RWPE2 (cell line): ENCODE measurements at places on chromosomes 3 and 15.

- no peak for DNase-seq
Observed at GRCh38 chr3:127168271-127168670, 24.7 kb upstream of the PRR23E start.

GRCh38 chr3:123546133-123546755 lies 38.6 kb downstream of the HACD2 start:
- no peak for DNase-seq

DNA sequence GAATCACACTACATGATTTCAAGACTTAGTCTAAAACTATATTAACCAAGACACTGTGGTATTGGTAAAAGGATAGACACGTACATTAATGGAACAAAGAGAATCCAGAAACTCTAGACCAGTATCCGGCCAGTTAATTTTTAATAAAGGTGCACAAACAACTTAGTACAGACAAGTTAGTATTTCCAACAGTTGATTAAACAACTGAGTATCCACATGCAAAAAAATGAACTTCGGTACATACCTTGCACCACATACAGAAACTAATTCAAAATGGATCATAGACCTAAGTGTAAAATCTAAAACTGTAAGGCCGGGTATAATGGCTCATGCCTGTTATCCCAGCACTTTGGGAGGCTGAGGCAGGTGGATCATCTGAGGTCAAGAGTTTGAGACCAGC lies 46.6 kb upstream of the DUSP7 start:
- no peak for DNase-seq

DNA sequence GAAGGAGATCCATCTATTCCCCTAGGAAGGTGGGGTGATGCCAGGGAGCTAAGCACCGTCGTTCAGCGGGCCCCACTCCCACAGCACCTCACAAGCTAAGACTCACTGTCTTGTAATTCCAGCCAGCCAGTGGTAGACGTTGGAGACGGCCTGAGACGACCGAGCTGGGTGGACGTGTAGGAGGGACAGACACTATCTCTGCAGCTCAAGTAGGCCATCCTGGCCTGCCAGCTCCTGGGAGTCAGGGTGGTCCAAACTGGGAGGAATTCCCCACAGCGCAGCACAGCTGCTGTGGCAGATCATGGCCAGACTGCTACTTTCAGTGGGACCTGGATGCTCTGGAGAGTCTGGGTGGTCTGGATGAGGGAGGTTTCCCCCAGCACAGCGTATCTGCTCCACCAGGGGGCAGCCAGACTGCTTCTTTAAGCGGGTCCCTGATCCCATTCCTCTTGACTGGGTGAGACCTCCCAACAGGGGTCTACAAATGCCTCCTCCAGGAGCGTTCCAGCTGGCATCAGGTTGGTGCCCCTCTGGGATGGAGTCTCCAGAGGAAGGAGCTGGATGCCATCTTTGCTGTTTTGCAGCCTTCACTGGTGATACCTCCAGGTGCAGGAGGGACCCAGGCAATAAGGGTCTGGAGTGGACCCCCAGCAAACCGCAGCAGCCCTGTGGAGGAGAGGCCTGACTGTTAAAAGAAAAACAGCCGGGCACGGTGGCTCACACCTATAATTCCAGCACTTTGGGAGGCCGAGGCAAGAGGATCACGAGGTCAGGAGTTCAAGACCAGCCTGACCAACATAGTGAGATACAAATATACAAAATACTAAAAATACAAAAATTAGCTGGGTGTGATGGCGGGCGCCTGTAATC lies 27.6 kb downstream of the GNB5 start:
- peak; percentile 60 for DNase-seq

- no peak for DNase-seq
Observed at GRCh38 chr3:107289354-107289753, 87.9 kb upstream of the CCDC54 start.

DNA sequence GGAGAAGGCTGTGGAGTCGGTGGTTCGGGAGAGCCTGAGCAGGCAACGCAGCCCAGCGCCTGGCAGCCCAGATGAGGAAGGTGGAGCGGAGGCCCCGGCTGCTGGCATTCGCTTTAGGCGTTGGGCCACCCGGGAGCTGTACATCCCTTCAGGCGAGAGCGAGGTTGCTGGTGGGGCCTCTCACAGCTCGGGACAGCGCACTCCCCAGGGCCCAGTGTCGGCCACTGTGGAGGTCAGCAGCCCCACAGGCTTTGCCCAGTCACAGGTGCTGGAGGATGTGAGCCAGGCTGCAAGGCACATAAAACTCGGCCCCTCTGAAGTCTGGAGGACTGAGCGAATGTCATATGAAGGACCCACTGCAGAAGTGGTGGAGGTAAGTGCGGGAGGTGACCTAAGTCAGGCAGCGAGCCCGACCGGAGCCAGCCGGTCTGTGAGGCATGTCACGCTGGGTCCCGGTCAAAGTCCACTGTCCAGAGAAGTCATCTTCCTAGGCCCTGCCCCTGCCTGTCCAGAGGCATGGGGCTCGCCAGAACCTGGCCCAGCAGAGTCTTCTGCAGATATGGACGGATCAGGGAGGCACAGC lies 26.7 kb downstream of the SYNM start:
- peak; percentile 72 for DNase-seq

DNA sequence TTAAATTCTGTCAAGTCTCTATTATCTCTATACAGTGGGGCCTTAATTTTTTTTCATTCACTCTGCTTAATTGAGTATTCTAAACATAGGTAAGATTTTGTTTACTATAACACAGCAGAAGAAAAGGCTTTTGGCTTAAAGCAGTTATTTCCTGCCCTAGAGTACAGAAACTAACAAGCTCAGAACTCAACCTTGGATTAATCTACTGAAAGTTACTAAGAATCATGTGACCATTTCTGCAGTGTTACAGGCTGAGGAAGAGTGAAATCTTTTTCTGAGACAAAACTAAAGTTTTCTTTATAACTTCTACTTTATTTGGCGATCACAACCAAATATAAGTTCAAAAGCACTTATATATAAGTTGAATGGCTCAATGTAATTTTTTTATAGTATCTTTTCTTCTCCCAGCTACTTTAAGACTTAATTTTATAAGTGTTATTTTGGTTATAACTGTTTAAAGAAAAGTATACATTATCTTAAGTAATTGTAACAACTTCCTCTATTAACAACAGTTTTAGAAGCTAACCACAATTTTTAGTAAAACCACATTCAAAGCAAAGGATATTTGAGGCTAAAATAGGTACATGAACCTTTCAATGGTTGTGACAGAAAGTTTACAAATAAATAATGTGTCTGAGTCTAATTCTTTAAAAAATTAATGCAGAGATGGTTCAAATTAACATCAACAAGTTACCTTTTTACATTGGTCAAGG lies 240.6 kb upstream of the NAALADL2 start:
- no peak for DNase-seq

- no peak for DNase-seq
Observed at GRCh38 chr15:63425426-63425985, 43.9 kb upstream of the CA12 start.

DNA sequence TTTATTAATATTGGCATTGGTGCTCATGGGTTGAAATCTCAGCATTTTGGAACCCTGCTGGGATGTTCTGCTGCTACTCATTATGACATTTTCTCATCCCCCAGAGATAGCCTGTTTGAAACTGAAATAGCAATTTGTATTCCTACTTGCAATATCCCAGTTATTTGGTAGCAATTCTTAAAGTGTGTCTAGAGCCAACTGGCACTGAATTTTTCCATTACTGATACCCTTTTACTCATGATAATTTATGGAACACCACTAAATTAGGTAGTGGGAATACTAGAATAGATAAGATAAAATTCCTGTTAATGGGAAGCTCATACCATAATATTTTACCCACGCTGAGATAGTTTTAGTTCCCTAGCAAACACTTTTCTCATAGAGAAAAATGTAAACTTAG lies 309.3 kb downstream of the SV2B start:
- DNase-seq: no peak

- no peak for DNase-seq
Observed at GRCh38 chr15:58839485-58839884, 68.4 kb downstream of the MINDY2 start.

DNA sequence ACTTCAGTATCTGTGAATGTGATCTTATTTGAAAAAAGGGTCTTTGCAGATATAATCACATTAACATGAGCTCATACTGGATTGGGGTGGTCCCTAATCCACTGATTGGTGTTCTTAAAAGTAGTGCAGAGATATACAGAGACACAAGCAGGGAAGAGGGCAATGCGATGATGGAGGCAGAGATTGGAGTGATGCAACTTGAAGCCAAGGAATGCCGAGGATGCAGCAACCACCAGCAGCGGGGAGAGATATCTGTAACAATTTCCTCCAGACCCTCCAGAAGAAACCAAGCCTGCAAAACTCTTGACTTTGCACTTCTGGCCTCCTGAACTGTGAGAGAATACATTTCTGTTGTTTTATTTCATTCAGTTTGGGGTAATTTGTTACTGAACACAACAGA lies 171.0 kb upstream of the MBNL1 start:
- DNase-seq: no peak

DNA sequence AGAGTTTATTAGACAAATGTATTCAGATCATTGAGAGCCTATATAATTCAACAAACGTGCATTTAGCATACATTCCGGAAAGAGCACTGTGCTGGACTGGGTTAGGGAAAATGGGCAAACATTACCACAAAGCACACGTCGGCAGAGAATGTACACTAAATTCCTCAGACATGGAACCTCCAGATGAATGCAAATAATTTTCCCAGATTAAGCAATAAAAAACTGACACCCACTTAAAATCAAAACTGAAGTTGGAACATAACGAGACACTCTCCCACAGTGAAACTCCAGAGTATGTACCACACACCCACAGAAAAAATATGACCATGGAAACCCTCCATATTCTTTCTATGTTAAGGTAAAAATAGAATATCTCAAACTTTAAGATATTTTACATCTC lies 4.8 kb downstream of the SECISBP2L start:
- DNase-seq: no peak

DNA sequence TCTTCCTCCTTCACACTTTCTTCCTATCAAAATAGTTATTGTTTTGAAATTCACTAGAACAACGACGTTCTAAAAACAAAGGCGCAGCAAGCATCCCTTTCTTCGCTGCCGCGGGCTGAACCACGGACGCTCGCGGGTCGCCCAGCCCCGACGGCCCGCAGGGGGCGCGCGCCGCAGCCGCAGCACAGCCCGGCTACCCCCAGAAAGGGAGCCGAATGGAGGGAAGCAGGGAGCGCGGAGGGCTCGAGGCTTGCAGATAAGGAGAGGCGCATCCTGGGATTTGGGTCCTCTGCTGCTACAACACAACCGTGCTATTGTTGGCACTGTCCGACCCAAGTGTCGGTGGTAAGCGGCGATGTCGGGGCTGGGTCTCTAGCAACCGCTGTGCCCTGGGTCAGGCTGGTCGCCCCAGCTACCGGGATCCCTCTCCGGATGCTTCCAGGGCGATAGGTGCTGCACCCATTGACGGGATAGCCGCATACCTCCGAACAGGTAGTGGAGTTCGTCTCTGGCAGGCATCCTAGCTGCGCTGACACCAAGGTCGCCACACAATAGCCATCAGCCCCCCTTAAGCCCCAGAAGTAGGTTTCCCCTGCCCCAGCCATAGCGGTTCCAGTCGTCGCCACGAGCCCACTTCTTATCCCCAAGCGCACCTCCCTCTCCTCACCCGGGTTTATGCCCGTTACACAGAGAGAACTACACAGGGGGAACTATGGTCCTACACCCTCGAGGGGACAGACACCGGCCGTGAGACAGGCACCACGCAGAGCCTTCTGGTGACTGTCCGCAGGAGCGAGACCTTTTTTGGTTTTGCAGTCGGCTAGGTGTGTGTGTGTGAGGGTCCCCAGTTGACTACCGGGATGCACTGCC lies 6.0 kb downstream of the ONECUT1 start:
- DNase-seq: no peak

GRCh38 chr3:175212896-175213295 lies 353.8 kb downstream of the NAALADL2 start:
- no peak for DNase-seq

GRCh38 chr15:85624291-85624801 lies 170.4 kb downstream of the KLHL25 start:
- DNase-seq: no peak

DNA sequence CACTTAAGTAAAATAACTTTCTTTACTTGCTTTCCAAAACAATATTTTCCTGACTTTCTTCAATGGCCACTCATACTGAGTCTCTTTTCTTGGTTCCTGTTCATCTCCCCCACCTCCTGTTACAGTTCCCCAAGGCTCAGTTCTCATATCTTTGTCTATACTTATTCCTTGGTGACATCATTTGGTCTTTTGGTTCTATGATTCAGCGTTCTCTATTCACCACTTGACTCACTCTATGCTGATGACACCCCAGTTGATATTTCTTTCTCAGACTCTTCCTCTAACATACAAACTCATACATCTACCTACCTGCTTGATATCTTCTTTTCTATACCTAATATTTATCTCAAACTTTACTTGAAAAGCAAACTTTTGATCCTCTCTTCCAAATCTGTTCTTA lies 85.0 kb upstream of the P3H2 start:
- no peak for DNase-seq

DNA sequence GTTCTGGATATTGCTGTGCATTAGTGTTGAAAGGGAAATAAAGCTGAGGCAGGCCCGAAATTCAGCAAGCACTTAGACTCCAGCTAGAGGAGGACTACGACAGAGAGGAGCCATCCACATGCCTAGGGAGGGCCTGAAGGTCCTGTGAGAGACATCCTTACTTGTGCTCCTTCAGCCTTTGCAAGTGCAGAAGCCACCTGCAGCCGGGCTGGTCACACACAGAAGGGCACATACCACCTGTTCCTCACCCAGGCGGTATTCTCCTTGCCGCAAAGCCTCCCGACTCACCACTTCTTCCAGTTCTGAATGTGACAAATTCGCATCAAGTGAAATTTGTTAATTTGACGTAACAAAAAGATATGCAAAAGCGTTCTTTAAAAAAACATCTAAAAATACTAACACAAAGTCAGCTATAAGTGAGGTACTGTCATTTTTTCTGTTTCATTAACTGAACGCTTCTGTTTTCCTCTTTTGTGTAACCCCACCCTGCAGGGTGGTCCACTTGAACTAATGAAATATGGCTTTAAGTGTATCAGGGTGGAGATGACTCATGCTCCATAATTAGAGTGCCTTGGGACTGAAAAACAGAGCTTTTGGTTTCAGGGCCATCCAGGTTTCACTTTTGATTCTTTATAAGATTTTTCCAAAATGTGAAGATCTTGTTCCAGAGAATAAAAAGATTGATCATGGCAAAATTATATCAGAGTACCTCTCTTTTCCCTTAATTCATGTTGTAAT lies 467.9 kb upstream of the ATP11B start:
- DNase-seq: no peak

DNA sequence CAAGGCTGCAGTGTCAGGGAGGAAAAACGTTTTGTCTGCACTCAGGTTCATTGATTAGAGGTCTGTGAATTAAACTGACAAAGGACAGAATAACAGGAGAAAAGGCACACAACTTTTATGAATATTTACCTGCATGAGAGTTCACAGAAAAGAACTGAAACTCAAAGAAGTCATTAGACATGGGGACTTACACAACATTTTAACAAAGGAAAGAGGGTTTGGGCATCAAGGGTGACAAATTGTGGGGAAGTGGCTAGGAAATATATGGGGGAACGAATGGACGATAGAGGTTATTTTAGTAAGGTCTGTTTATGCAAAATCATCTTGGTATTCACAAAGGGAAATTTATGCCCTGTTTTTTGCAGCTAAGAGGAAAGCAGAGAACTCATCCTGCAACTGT lies 65.6 kb upstream of the C15orf39 start:
- no peak for DNase-seq

- no peak for DNase-seq
Observed at GRCh38 chr3:57150113-57150581, 15.0 kb downstream of the IL17RD start.

- DNase-seq: no peak
Observed at GRCh38 chr3:133820889-133821675, 15.5 kb downstream of the SRPRB start.

- DNase-seq: no peak
Observed at GRCh38 chr15:29115093-29115991, 154.3 kb downstream of the NSMCE3 start.
